ENCODE measurements at places on chromosomes 7 and 10. TPM values are rescaled to one million over a fixed set of nuclear protein-coding genes. Genes with fewer than 3 reads are reported as not detected.

The GFRA1 gene
- total RNA-seq: 18.3 TPM

The PON3 gene
- total RNA-seq: 14.0 TPM

The FAM20C gene
- 99.2 TPM for total RNA-seq

The TBXAS1 gene
- 40.9 TPM for total RNA-seq

The AKAP9 gene
- total RNA-seq: 133 TPM

The LIPA gene
- total RNA-seq: 62.0 TPM

The COL26A1 gene
- total RNA-seq: 0.29 TPM

The DENND10 gene
- 30.0 TPM for total RNA-seq

The MLXIPL gene
- 117 TPM for total RNA-seq

The ELOVL3 gene
- not detected for total RNA-seq

The CDC14C gene
- total RNA-seq: not detected

The THNSL1 gene
- 7.4 TPM for total RNA-seq

The NYAP1 gene
- total RNA-seq: 1.2 TPM

The IL6 gene
- 0.52 TPM for total RNA-seq

The STEAP1 gene
- 13.1 TPM for total RNA-seq

The NEUROG3 gene
- not detected for total RNA-seq

The TMEM196 gene
- total RNA-seq: not detected

The CYP3A4 gene
- total RNA-seq: 9.7 TPM

Data from mucosa of gallbladder (tissue), 1 donor.